ENCODE measurements at places on chromosomes 1 and 21.

GRCh38 chr1:77415579-77415978, 133.8 kb downstream of the AK5 start:
- DNase-seq: no peak

DNA sequence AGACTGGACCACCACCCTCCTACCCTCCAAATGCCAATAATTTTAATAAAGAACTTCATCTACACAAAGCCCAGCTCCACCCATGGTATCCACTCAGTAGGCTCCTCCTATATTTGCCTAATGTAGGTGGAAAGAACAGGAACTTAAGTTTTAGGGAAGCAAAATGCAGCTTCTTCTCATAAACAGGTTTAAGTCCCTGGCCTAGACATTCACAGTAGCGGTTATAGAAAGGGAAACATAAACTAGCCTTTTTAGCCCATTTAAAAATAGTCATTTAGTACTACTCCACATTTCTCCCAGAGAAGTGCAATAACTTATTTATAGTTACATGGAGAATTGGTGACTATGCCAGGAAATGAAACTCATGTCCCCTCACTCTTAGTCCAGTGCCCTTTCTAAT, 56.6 kb upstream of the CPLANE2 start:
- DNase-seq: no peak

DNA sequence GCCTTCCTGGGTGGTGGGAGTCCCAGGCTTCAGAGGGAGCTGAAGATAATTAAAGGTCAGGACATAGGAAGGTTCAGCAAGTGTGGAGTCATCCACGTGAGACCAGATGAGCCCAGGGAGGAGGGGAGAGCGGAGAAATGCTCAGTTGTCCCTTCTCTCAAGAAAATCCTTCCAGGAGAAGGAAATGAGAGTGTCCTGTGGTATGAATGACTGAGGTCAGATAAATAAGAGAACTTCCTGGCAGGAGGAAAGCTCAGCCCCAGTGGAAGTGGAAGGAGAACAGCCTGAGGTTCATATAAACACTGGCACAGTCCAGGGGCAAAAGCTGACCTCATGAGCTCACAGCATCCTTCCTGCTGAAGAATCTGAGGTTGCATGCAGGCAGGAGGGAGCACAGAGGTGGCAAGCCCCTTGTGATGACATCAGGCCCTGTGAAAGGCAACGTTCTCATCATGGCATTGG, 97.6 kb downstream of the NAV1 start:
- DNase-seq: no peak

DNA sequence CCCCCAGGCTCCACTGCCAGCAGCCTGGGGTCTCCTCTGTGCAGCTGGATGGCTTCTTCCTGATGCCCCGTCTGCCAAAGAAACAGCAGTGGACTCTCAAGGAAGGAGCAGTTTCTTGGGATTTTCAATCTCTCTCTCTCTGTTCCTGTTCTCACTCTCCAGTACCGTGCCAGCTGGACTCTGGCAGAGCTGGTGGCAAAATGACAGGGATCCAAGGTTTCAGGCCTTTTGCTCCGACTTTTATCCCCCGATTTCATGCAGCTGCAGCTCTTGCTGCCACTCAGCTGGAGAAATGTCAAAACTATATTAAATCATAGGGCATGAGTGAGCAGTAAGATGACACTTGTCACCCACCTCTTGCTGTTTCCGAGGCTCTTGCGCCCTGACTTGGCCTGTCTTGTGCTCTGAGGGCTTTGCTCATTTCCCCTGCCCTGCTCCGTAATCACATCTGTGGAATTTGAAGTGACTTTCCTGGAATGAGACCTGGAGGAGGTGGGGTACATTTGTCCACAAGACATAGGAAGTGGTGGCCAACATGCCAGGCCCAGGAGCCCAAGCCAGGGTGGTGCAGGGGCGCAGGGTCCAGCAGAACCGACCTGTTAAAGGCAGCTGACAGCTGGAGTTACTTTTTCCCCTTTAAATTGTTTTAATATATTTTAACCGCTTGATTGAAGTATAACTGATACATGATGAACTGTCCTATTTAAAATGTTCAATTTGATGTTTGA, 576.2 kb downstream of the PTPRU start:
- DNase-seq: no peak

DNA sequence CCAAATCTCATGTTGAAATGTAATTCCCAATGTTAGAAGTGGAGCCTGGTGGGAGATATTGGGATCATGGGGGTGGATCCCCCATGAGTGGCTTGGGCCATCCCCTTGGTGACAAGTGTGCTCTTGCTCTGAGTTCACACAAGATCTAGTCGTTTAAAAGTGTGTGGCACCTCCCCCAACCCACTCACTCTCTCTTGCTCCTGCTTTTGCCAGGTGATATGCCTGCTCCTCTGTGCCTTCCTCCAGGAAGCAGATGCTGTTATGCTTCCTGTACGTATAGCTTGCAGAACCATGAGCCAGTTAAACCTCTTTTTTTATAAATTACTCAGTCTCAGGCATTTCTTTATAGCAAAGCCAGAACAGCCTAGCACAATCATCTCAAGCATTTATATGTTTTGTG, 23.0 kb upstream of the HSPA13 start:
- DNase-seq: no peak
